ENCODE measurements at places on chromosomes 3 and 15.

GRCh38 chr15:33104212-33104611 is 90.3 kb downstream of the FMN1 start:
- DNase-seq, result peak; percentile 71

DNA sequence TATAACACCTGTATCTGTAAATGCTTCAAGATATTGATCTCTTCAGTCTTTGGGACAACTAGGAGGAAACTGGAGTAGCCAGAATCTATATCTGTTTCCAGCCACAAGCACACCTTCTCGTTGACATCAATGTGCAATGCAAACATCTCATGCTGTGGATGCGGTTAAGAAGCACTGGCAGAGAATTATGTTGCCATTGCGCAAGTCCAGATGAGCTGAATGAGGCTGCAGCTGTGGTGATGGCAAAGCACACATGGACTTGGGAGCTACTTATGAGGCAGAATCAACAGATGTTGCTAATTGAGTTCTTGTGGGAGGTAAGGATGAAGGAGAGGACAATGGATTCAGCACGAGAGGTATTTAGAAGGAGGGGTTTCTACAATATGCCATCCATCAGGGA is 90.9 kb downstream of the STRIT1 start:
- DNase-seq, result peak; percentile 79

- no peak for DNase-seq
Measured at GRCh38 chr3:29668728-29669127, 387.9 kb downstream of the RBMS3 start.

DNA sequence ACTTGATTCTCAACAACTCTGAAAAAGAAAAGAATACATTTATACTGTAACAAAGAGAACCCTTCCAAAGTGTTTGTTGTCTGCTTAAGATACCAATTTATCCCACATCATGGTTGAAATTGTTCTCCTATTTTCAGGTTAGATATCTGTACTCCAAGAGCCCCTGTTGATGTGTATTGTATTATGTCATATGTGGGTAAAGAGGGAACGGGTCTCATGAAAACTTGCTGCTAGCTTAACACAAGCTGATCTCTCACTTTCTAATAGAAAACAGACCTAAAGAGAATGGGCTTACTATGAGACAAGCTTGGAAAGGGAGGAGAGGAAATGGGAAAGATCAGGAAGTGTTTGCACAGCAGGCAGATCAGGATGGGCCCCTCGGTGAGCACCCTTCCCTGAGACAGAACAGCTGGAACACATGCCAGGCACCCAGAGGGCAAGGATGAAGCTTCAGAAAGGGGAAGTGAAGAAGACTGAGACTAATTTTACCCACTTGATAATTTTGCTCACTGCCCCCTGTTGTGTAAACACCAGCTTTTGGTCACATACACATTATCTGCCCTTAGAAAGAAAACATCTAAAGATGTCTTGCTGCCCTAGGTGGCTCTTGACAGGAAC is 747.9 kb upstream of the CCDC54 start:
- no peak for DNase-seq

GRCh38 chr15:72923289-72923688 is 129.0 kb upstream of the NEO1 start:
- no peak for DNase-seq

- DNase-seq, result peak; percentile 96
Measured at GRCh38 chr15:84600331-84600686, 500 bp upstream of the ZSCAN2 start.

- DNase-seq, result no peak
Measured at GRCh38 chr3:172303941-172304558, 144.2 kb downstream of the GHSR start.

GRCh38 chr15:82807920-82808633 is 1.4 kb upstream of the WHAMM start:
- DNase-seq, result no peak

- DNase-seq, result peak; percentile 8
Measured at GRCh38 chr15:82079736-82080135, 33.9 kb upstream of the MEX3B start.

DNA sequence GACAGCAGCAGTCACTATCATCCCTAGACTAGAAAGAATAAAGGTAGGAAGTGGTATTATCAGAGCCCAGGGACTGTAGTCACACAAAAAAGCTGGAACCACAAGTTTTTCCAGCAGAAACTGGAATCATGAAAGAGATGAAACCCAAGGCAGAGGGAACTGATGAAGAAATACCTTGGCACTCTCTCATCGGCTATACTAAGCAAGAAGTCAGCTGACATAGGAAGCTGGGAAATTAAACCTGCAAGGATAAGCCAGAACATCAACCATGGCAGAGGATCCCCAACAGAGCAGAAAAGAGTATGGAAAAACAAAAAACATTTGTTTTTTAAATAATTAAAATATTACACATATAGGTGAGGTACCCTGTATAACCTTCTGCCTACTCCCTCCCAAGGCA is 86.5 kb downstream of the AQR start:
- DNase-seq, result peak; percentile 49

GRCh38 chr3:159804726-159805410 is 183.8 kb upstream of the IL12A start:
- peak; percentile 94 for DNase-seq

DNA sequence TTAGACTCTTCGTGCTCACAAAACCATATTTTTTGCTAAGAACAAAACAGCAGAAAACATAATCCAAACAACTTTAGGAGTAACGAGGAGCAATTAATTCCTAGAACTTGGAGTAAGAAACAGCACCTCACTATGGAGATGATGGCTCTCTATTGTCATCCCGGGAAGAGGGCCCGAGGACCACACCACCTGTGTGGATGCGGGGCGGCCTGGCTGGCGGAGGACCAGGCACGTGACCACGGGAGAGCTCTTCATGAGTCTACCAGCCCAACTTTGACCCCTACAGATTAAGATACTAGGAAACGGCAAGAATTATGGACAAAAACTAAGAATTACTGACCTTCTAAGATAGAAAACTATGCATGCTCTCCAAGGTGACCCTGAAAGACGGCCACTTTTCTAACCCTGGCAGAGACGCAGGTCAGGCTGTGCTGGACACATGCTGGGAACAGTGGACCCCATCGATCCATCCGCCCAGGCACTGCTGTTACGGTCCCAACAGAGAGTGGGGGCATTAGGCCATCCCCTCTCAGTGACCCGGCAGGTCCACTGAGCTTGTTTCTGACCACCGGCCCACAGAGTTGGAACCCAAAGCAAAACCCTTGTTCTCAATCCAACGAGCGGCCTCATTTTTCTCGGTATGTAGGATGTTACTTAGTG is 13.1 kb upstream of the OCA2 start:
- no peak for DNase-seq

GRCh38 chr3:16871915-16872842 is 12.6 kb upstream of the PLCL2 start:
- DNase-seq, result peak; percentile 35

DNA sequence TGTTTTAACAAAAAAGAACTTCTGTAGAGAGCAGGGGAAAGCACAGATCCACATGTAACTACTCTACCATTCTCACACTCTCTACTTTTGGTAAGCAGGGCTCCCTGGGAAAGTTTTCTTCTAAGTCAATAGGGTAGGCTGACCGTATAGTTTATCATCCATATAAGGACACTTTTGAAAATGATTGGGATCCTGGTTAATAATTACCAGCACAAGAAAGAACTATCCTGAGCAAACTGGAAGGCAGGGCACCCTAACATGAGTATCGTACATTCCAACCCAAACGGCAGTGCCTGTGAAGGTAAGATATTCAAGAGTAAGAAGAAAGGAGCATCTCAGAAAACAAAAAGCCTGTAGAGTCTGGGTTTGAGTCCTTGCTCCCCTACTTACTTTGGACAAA is 22.1 kb downstream of the SUSD5 start:
- no peak for DNase-seq

DNA sequence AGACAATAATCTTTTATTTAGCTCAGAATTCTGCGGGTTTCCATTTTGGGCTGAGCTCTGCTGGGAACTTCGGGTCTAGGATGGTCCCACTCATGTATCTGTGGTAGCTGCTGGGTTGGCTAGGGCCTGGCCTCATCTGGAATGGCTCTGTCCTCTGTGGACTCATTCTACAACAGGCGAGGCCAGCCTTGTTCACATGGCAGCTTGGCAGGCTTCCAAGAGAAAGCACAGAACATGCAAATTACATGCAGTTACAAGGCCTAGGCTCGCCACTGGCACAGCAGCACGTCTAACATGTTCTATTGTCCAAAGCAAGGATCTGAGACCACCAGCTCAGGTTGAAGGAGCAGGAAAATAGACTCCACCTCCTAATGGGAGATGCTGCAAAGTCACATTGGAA is 431.4 kb downstream of the PDCD6IP start:
- no peak for DNase-seq

GRCh38 chr3:28286595-28286994 is 45.2 kb downstream of the CMC1 start:
- DNase-seq, result peak; percentile 68

DNA sequence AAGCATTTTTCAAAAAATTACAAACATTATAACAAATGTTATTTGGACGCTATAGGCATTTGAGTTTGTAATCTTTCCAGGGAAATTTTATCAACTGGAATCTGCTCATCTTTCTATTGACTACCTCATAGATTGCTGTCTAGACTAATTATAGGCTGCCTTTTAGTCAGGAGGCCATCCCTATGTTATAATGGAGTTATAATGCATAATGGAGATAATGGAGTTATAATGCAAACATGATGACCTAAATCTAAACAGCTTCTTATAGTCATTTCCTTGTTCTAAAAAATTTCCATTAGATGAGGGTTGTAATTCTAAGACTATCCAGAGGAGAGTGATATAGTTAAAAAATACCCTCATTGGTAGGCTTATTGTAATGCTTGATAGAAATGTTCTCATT is 226.4 kb downstream of the SI start:
- DNase-seq, result no peak

- peak; percentile 35 for DNase-seq
Measured at GRCh38 chr3:61315871-61316270, 64.6 kb upstream of the FHIT start.

DNA sequence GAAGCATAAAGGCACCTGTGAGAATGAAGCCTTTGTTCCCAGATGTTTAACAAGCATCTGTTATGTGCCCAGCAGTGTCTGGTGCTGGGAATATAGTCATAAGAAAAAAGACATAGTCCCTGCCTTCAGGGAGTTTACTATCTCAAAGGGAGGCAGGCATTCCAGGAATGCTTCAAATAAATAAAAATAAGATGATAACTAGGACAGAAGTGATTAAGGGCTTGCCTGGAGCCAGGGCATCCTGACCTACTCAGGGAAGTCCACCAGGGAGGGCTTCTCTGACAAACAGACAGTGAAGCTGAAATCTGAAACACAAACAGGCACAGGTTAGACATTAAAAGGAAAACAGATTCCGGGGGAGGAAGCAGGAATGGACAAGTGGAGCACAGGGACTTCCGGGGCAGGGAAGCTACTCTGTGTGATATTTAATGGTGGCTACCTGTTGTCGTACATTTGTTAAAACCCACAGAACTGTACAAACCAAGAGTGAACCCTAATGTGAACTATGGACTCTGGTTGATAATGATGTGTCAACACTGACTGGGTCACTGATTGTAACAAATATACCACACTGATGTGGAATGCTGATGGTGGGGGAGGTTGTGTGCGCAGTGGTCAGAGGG is 53.3 kb downstream of the ITGB5 start:
- no peak for DNase-seq

DNA sequence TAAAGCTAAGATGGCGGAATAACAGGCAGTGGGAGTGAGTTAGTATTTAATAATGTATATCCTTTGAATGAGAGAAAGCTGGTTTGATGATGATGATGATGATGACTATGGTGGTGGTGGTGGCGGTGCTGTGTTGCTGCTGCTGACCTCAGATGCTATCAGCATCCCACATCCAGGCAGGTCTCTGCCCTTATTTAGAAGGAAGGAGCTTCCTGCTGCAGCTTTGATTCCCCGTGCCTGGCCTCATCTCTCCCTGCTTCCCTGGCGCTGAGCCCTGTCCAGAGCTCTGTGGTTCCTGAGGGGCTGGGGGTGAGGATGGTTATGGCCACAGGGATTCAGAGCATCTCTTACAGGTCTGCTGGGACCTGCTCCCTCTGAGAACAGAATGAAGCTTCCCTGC is 73.1 kb downstream of the RAB11A start:
- no peak for DNase-seq

GRCh38 chr15:57031605-57032004 is 113.2 kb downstream of the TCF12 start:
- peak; percentile 17 for DNase-seq

DNA sequence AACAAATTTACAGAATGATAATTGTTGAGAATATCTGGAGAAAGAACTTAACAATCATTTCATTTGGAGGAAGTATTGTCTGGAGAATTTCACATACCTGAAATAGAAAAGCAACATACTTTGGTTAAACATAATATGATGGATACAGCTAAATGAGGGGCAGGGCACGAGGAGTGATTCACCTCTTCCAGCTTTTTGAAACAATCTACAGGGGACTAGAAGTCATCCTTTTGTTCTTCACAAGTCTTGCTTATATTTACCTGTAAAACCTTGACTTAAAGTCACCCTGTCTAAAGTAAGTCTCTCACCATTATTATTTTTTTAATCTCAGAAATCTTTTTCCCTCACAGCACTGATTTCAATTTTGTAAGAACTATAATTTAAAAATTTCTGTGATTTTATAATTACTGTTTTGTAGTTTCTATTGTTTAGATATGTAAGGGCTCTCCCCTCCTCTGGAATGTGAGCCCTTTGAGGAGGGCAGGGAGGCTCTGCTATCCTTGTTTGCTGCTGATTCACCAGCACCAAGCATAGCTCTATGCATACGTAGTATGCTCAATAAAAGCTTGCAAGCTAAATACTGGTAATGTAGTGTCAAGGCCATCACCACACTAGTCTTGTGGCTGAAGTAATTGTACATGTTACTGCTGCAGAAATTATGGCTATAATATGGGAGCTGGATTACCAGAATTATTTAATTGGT is 193.9 kb upstream of the THRB start:
- peak; percentile 39 for DNase-seq

- no peak for DNase-seq
Measured at GRCh38 chr3:50334339-50335075, 6.1 kb downstream of the RASSF1 start.

DNA sequence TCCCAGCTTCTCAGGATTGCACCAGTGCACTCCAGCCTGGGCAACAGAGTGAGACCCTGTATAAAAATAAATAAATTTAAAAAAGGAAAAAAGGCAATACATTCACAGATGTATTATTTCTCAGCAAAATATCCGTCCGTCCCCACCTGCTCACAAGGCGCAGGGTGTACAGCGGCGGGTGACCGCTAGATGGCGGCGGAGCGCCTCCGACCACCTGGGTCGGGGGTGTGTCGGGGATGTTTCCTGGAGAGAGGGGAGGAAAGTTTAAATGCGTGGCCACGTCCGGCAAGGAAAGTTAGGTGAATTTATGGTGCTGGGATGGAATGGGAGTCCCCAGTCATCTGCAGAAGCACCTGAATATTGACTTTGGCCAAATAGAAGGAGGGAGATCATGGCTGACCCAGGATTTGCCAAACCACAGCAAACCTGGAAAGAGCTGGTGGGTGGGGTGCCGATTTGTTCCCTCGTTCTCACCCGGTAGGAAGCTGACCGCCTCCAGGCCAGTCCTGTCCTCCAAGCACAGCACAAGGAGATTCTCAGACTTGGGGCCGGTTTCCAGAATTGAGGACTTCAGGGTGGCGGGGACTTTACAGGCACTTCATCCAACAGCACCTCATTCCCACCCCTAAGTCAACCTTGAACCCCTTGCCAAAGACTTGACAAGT is 88.3 kb downstream of the TMEM266 start:
- peak; percentile 52 for DNase-seq

- no peak for DNase-seq
Measured at GRCh38 chr3:4820296-4821121, 158.7 kb upstream of the BHLHE40 start.
